ENCODE measurements at places on chromosomes 12 and 14.

- DNase-seq: no peak
Observed at GRCh38 chr12:128025589-128026245, 241.3 kb upstream of the TMEM132C start.

GRCh38 chr12:13094367-13094766 is 9.1 kb downstream of the GSG1 start:
- DNase-seq: no peak

DNA sequence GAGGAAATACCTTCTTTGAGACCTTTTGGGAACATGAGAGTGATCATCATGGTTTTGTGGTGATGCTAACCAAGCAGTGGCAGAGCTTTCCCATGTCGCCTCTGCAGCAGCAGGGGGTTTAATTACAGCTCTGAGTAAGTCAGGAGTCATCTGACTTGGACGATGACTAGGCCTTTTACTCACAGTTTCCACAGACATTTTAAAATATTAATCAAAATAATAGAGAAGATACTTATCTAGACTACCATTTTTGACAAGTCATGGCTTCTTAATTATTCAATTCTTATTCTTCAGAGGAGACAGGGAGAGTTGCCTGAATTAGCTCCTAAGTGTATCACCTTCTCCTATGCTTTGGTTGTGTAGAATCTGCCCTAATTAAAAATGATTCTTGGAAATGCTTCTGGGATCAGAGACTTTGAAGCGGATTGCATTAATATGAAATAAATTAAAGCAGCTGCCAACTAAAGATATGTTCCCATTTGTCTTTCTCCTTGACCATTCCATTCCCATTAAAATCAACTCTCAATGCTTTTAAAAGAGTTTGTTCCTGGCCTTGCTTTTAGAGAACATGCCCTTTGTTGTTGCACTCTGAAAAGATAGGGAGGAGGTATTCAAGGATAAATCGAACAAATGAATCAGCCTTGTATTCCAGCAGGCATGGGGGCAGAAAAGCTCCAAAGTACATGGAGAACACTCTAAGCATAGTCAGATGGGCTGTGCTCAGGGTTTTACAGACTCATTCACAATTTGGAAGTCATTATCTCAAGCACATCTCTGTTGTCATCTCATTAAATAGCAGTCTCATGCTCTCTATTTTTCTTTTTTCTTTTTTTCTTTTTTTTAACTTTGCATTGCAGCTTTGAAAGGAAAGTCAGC is 7.7 kb upstream of the IFNG-AS1 start:
- DNase-seq: peak; percentile 40

- DNase-seq: no peak
Observed at GRCh38 chr14:29636870-29637269, 290.8 kb downstream of the PRKD1 start.

DNA sequence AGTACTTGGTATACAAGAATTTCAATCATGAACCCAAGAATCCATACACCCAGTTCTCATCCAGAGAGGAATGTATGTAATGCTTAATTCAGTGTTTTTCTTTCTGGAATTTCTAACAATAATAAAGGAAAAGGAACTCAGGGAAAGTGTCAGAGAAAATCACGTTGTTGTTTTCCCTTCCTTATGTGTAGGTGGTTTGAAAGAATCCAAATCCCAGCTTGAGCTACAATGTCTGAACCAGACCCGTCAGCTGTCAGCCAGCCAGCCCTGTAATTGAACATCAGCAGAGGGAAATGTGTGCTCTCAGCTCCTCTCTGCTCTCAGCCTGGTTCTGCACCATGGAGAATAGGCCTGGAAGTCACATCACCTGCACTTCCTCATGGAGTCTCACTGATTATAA is 126.5 kb downstream of the TMEM30B start:
- DNase-seq: no peak

GRCh38 chr14:95057851-95058250 is 99.5 kb downstream of the DICER1 start:
- no peak for DNase-seq

DNA sequence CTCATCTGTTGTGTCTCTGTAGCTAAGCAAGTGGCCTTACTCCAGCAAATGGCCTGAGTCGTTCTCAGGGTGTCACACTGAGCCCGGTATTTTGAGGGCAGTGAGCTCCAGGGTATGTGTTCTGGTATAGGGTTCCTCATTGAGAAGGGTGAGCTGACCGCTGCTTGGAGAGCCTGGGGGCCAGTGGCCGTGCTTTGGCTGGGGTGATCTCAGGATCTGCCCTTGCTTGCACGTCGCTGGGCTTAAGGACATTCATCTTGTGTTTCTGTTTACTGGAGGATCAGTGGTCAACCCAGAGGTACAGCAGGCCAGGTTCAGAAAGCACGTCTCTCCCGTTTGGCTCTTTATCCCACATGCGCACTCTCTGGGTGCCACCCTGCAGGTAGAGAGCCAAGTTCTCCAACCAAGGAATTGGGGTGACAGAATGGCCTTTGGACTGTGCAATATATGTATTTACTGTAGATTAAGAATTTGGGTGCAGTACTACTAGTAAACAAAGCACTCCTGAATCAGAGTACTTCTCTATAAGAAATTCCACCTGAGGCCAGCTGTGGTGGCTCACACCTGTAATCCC is 52.1 kb downstream of the FBXW8 start:
- no peak for DNase-seq

DNA sequence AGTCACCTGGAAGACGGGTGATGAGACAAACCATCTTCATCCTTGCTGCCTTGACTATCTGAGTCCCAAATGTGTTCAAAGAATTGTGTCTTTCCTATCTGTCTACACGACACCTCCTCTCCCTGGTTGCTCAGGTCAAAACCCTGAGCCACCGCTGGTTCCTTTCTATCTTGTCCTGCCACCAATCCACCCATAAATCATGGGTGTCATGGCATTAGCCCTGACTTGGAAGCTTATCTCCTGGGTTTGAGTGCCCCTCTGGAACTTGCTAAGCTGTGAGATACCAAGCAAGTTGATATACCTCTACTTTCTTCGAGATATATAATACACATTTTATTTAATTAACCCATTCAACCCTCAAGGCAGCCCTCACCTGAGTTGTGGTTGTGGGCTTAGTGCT is 57.9 kb downstream of the ASCL4 start:
- DNase-seq: no peak

DNA sequence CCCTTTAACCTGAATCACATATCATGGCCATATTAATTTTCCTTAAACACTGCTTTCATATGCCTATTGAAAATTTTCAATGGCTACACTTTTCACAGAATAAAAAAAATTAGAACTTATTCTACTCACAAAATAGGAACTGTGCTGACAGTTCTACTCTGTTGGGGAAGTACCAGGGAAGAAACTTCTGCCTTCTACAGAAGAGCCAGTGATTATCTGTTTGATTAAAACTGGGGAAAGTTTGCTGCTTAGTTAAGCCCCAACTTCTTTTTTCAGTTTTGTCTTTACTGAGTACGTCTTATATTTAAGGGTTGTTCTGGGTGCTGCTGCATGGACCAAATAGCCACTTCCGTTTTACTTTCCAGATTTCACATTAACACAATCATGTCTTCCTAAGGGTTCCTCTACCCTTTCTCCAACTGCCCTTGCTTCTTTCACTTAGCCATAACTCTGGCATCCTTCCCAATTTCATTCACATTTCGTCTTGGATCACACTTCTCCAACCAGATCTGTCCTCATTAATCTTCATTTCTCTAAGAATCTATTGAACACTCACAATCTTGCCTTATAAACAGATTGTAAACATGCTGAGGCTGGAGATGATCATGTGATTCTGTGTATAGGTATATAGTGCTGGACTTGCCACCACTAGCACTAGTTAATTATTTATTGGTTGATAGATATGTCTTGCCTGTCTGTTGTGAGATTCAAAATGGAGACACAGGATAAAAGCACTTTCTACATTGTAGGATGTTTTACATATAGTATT is 1.9 kb upstream of the SEL1L start:
- DNase-seq: no peak

- DNase-seq: no peak
Observed at GRCh38 chr12:101666052-101666728, 31.2 kb upstream of the CHPT1 start.

GRCh38 chr14:77786148-77786547 is 13.8 kb upstream of the ADCK1 start:
- no peak for DNase-seq

- no peak for DNase-seq
Observed at GRCh38 chr12:51323966-51324895, at the start of gene BIN2. Gene BIN2 (minus strand): TSS chr12:51324174. CDS start chr12:51324102, 72 bp downstream.

DNA sequence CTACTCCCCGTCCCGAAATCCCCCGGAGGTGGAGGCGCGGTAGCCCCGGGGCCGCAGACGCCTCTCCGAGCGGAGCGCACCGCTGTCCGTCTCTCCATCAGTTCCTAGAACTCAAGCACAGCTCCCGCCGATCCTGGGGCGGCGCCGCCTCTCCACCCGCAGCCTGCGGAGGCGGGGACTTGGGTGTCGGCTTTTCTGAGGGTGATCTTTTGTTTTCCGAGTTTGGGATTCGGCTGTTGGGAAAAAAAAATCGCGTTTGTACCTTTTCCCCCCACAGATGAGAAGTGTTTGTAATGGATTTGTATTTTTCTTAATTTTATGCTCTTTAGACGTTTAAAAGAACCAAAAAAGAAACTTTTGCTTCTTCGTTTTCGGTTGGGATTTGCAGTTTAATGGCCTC is 26.6 kb downstream of the LRCOL1 start:
- DNase-seq: no peak

- DNase-seq: no peak
Observed at GRCh38 chr14:59679872-59680271, 103.3 kb upstream of the CCDC175 start.

DNA sequence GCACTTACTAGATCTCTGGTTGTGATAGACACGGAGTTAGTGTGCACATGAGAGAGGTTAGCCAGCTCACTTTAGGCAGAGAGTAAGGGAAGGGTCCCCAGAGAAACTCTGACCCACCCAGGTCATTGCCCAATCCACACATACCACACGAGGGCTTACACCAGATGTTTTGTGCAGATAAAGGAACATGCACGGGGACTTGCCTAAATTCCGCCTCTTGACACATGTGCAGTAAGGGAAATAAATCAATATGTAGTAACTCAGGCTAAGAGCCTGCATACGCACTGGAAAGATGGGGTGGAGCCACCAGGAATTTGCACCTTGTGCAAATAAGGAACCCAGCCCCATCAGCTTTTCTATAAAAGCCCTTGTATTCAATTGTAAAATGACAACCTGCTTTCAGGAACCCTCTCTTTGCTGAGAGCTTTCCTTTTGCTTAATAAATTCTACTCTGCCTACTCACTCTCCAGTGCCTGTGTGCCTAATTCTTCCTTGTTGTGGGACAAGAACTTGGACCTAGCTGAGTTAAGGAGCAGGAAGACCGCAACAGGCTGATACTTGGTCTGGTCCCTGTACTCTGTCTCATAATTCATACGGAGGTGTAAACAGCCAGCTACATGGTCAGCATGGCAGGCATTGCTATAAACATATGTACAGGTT is 120.2 kb downstream of the EMP1 start:
- no peak for DNase-seq

- DNase-seq: no peak
Observed at GRCh38 chr14:22656945-22657731, 13.0 kb upstream of the OR6J1 start.

DNA sequence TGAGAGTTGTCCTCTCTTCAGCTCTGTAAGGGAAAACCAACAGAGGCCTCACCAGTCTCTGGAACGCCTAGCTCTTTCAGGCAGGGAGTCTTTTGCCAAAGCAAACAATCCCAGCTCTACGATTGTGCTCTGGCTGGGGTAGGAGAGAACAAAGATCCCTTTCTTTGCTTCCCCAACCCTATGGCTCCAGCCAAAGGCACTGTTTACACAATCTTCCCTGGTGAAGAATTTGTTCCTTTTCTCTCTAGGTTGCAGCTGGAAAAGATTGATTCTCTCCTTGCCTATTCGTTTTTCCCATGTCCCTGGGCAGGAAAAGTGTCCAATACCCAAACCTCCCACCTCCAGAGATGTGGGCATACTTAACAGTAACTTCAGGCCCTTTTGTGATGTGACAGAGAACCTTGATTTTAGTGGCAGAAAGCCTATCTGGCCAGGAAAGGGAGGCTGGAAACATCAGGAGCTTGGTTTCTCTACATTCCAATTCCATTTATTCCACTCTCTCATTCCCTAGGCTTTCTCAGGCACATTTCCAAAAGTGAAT is 16.8 kb downstream of the ATP5MC2 start:
- peak; percentile 45 for DNase-seq

- DNase-seq: no peak
Observed at GRCh38 chr12:66047411-66048021, 83.0 kb downstream of the LLPH start.

GRCh38 chr12:98651328-98651727 is 6.2 kb downstream of the APAF1 start:
- DNase-seq: no peak

- no peak for DNase-seq
Observed at GRCh38 chr14:63860146-63860545, 7.3 kb downstream of the SYNE2 start.

GRCh38 chr14:28755198-28755815 is 11.3 kb upstream of the FOXG1 start:
- DNase-seq: no peak

- DNase-seq: no peak
Observed at GRCh38 chr12:92416385-92416812, 270.8 kb upstream of the BTG1 start.

- DNase-seq: no peak
Observed at GRCh38 chr14:91261115-91261514, 16.6 kb upstream of the GPR68 start.

- DNase-seq: no peak
Observed at GRCh38 chr12:124398578-124399227, 103.8 kb downstream of the RFLNA start.

GRCh38 chr14:100904307-100905087 is 975 bp upstream of the RTL1 start:
- no peak for DNase-seq

- DNase-seq: no peak
Observed at GRCh38 chr12:11798856-11799501, 149.5 kb downstream of the ETV6 start.

DNA sequence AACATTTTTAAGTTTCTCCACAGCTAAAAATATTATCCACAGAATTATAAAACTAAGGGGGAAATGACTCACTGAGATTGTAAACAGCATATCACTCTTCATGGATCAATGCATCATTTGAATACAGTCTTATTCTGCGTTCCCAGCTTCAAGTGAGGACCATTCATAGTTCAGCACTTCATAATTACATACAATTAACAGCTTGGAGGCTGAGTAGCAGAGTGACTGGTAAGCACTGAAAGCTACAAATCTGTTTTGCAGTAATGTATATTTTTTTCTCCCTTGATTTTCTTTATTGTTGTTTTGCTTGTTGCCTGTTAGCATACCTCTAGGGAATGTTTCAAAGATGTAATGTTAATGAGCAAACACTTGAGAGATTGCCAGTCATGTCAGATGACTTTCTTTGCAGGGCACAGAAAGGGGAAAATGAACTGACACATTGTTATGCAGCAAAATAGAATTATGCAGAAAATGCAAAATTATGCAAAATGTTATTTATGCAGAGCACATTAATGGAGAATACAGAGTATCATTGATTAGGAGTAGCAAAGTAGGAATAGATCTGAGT is 138.6 kb downstream of the RPS29 start:
- DNase-seq: no peak

All from H54 (cell line).